ENCODE measurements at places on chromosomes 6 and 20. TPM values are rescaled to one million over a fixed set of nuclear protein-coding genes. Genes with fewer than 3 reads are reported as not detected.

DNA sequence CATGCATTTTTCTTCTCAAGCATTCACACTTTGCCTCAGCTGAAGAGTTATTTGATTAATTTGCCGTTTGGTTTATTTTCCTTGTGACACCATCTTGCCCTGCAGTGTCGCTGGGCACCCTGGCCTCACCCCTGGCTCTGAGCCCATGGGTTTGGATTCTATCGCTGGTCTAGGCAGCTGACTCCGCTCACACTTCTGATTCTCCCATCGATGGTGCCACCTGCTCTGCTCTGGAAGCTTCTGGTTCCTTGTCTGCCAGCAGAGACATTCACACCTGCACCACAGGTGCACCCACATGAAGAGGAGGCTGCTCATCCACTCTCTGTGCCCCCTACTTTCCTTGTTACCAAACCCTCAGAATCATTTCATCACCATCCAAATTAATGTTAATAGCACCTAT lies 291.6 kb upstream of the CDH4 start:
- DNase-seq, result no peak

GRCh38 chr20:19835533-19836222 lies 77.6 kb downstream of the RIN2 start:
- no peak for DNase-seq

GRCh38 chr20:47210470-47210869 lies 146.0 kb downstream of the ZMYND8 start:
- DNase-seq, result no peak

The CFAP61 gene
- not detected for total RNA-seq

The SIRPB2 gene
- not detected for total RNA-seq

Measured in HFFc6 (cell line).